ENCODE measurements at places on chromosomes 7 and 10.

- no peak for DNase-seq
These were observed 29.8 kb downstream of the UBE3C start for GRCh38 chr7:157168571-157168970.

GRCh38 chr7:57482-58255 lies 134.7 kb upstream of the FAM20C start:
- no peak for DNase-seq

- peak; percentile 80 for DNase-seq
These were observed 704.0 kb upstream of the LRRN3 start for GRCh38 chr7:110386913-110387312.

DNA sequence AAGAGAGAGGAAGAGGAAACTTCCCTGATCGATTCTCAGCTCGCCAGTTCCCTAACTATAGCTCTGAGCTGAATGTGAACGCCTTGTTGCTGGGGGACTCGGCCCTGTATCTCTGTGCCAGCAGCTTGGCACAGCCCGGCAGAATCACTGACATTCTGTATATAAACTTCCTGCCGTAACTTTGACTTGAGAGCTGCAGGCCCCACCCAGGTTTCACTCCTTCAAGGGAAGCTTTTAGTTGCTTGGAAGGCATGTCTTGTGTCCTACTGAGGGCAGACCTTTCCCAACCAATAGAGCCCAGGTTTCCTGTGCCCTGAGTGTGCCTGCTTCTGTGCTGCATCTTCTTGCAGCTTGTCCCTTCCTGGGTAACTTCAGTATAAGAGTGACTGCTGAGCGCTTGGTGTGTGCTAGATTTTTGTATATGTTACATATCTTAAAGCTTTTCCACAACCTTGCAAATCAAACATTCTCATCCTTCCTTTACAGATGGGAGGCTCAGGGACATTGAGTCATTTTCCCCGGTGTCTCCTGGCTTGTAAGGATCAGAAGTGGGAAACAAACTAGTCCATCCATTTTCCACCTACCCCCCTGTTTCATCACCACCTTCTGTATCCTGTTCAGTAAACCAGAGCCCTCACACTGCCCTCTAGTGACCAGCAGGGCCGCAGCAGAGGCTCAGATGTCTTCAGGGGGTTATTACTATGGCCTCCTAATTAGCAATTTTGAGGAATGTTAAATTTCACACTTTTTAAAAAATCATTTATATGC lies 225.2 kb upstream of the PRSS58 start:
- peak; percentile 65 for DNase-seq

GRCh38 chr10:86100581-86101061 lies 266.0 kb downstream of the GRID1 start:
- DNase-seq: peak; percentile 7

DNA sequence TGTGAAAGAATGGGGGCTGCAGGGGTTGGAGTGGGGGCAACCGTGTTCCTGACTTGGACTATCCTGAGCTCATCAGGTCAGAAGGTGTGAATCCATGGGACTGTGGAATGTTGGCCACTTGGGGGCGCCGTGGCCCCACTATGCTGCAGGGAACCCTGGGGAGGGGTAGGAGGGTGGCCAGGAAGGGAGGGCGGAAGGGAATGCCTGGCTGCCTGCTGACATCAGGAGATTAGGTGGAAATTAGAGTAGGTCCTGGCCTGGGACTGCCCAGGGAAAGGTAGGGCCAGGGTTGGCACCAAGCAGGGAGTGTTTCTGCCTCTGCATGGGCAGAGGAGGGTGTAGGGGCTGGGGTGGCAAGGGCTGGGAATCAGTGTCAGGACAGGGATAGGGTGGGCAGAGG lies 65.8 kb upstream of the PRSS58 start:
- no peak for DNase-seq

GRCh38 chr7:41588341-41588740 lies 114.5 kb downstream of the INHBA start:
- DNase-seq: no peak

DNA sequence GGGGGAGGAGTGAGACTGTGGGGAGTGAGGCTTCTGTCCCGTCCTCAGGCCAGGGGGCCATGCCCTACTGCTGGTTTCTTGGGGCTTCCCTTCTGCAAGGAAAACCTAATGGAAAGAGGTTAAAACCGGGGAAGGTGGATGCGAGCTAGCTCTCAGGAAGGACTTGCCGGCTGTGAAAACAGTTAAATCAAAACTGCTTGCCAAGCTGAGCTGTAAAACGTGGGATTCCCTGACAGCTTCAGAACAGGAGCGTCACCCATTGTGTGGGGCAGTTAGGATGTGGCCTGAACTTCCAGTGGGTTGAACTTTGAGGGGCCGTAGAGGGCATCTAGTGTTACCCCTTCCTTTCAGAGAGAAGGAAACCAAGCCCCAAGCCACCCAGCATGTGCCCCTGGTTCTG lies 13.1 kb downstream of the TSPAN15 start:
- no peak for DNase-seq

- no peak for DNase-seq
These were observed 29.7 kb downstream of the OGDH start for GRCh38 chr7:44636041-44636584.

- no peak for DNase-seq
These were observed 147.5 kb downstream of the PTN start for GRCh38 chr7:137195996-137196395.

DNA sequence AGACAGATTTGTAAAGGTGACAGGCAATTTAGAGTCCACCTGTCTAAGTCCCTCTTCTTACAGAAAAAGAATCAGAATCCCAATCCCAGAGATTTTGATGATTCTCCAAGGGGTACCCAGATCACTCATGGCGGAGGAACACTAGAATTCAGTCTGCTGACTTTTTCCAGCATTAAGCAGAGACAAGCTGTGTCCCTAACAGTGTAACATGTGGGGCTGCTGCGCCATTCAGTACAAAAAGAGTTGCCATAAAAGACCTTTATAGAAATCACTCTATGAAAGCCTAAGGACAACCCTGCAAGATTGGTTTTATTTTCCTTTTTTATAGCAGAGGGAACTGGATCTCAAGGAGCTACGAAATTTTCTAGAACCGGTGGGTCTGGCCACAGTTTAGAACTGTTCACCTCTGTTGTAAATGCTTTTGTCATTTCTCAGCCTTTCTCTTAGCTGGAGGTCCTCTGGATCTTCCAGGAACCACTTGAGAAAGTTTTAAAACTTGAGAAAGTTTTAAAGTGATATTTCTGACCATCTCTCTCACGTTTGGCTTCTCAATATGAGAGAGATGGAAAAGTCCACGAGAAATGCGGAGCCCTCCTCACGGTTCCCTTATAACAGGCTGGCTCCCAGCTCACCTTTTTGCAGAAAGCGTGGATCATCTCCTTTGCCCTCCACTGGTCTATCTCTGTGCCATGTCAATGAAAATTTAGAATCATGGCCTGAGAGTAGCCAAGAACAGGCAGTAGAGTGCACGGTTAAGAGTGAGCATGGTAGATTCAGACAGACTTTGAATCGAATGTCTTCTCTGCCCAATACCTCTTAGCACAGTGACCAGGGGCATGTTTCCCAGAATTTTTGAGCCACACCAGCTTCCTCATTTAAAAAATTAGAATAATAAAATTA lies 826 bp downstream of the GIMAP7 start:
- DNase-seq: no peak

DNA sequence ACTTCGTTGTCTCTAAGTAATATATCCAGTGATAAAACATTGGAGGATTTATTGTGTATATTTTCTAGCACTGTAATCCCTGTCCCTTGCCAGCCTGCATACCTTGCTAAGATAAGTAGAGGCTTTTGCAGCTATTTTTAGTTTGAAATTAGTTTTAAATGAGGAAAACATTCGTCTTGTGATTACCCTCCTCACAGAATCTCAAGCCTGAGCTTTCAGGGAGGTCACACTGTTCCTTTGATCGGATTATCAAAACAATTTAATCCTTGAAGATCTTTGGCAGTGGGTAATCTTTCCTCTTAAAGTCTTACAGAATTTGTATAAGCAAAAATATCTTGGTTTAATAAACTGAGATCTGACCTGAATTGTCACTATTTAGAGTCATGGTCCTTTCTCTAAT lies 897.0 kb upstream of the CELF2 start:
- no peak for DNase-seq

- no peak for DNase-seq
These were observed 151.7 kb upstream of the PRSS1 start for GRCh38 chr7:142597547-142597946.

DNA sequence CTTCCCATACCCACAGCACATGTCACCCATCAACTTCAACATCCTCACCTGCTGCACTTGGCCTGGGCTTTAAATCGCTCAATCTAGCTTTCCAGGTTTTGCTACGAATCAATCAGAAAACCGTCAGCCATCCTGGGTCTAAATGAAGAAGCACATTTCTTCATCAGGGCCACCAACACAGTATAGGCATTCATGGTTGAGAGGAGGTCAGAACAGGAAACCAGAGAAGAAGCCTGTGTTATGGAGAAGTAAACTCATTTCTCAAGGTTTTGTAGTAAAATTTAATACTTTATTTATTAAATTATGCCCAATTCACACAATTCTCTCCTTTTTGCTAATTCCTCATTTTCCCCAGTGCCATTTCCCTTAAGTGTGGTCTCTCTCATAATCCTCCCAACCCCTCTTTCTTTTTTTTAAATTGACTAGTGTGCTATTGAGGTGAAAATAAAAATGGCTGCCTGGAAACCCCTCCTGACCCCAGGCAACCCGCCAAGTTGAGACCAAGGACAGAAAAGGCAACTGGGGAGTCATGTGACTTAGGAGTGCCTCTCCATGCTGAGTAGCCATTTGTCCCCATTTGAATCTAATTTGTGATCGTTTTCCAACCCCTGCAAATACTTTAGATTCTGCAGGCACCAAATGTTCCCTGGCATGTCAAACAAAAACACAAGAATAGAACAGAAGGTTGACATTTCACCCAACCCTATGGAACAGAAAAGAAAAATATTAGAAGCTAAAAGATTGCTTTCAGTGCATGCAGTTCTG lies 181.1 kb upstream of the NAMPT start:
- DNase-seq: no peak

DNA sequence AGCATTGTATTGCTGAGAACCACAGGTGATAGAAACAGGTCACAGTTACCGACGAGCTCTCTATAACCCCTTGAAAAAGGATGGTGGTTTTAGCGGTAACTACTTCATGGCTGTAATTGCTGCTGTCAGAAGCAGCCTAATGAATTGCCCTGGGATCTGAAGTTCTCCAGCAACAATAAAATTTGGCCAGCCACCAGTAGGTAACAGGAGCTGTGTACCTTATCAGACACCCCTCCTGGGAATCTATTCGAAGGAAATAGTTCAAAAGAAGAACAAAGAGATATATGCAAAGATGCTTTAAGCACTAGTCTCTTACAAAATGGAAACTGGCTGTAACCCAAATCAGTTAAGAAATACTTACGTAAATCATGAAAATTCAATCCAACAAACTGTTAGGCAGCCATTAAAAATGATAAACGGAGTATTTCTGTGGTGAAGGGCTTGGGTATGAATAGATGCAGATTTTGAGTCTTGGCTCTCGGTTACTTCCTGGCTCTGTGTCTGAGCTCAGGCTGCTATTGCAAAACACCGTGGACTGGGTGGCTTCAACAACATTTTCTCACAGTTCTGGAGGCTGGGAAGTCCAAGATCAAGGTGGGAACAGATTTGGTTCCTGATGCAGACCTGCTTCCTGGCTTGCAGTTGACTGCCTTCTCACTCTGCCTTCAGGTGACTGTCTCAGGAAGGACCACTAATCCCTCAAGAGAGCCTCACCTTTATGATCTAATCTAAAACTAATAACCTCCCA lies 1.6 kb downstream of the MSRB2 start:
- peak; percentile 94 for DNase-seq

Measured in fibroblast of lung (primary cell).